Jurkat, Clone E6-1 (cell line): ENCODE measurements at places on chromosomes 4 and X.

DNA sequence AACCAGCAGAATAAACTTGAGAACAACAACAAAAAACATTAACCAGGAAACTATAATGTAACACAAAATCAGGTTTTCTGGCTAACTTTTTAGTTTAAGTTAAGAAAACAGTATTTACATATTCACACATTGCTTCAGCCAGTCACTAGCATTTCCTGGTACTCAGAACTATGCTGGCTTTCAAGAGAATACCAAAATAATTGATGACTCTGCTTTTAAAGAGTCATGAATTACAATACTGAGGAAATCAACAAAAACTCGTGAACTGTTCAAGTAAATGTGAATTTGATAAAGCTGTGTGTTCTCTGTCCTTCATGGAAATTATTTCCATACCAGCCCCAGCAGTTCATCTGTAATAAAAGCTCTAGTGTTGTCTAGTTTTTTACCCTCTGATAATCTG is 27.4 kb downstream of the PRSS12 start:
- DNase-seq = no peak

DNA sequence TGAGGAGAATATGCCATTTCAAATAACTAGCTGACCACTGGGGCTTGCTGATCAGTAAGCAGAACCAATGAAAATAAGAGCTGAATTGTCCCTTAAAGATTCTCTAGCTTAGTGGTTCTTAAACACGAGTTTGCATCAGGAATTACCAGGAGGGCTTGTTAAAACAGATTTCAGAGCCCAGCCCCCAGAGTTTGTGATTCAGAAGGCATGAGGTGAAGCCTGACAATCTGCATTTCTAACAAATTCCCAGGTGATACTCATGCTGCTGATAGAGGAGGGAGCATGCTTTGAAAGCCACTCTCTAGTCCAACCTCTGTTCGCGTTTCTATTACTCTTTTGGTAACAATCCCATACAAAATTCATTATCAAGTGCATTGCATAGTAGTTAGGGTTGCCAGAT is 35.5 kb downstream of the DCX start:
- no peak for DNase-seq

DNA sequence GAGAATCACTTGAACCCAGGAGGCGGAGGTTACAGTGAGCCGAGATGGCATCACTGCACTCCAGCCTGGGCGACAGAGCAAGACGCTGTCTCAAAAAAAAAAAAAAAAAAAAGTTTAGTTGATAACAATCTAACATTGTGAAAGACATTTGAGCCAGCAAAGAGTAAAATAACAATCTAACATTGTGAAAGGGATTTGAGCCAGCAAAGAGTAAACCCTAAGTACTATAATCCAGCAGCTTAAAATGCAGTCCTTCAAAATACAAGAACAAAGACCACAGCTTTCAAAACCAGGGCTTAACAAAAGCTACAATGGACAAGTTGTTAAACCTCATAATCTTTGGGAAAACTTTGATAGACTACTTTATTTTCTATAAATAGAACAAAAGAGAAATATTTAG is 16.9 kb downstream of the MFAP3L start:
- DNase-seq = no peak

GRCh38 chr4:24551492-24552289 is 32.7 kb downstream of the DHX15 start:
- DNase-seq = no peak

GRCh38 chr4:157882901-157883300 is 289.9 kb downstream of the GASK1B start:
- no peak for DNase-seq

- no peak for DNase-seq
These were observed 177.4 kb upstream of the PPP1R2C start for GRCh38 chrX:42955349-42955748.

- no peak for DNase-seq
These were observed 42.8 kb downstream of the ENPP6 start for GRCh38 chr4:184174571-184175488.

- DNase-seq = peak; percentile 14
These were observed at the start of gene WWC2 for GRCh38 chr4:183098723-183099536. WWC2 (plus strand) TSS chr4:183099257; CDS start chr4:183099492, 235 bp downstream.
